ENCODE measurements at places on chromosomes 5 and 9. TPM values are rescaled to one million over a fixed set of nuclear protein-coding genes. Genes with fewer than 3 reads are reported as not detected.

DNA sequence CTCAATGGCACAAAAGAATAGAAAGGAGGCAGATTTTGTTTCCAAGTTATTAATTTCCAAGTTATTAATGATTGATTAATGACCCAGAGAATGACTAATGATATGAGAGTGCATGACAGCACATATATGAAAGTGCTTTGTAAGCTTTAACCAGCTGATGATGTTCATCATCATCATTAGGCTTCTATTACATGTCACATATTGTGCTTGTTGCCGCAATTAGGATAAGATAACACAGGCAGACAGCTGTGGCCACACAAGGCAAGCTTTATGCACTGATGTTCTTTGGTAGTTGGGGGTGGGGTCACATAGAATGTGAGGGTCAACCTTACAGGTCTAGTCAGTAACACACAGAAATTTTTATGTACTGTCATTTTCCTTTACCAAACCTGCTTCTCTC, 219.7 kb downstream of the TRPM3 start:
- DNase-seq, result no peak

CATSPER3 gene
- 1.2 TPM for polyA plus RNA-seq

DNA sequence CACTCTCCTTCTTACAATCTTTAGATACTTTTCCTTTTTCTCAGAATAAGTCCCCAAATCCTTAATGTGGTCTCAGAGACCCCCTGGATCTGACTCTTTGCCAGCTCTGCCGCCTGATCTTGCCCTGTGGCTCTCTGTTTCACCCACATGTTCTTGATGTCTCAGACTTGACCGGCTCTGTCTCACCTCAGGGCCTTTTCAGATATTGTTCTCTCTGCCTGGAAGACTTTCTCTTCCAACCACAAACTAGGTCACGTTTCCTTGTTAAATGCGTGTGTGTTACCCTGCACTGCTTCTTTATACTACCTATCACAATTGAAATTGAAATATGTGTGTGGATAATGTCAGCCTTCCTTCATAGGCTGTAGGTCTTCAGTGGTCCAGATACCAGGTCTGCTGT, 265.4 kb upstream of the NUDT12 start:
- DNase-seq, result no peak

- no peak for DNase-seq
Observed at GRCh38 chr9:130410443-130410842, 34.3 kb upstream of the ASS1 start.

GRCh38 chr5:98200726-98201541, 572.5 kb upstream of the RGMB start:
- DNase-seq, result no peak

SPINK13 gene
- polyA plus RNA-seq, result not detected

SPATA31C1 gene
- polyA plus RNA-seq, result not detected

GRCh38 chr9:129777769-129778130, 24.9 kb upstream of the PTGES start:
- no peak for DNase-seq
